ENCODE measurements at places on chromosomes 3 and 15.

- peak; percentile 13 for DNase-seq
Measured at GRCh38 chr15:89654847-89655805, at the start of gene KIF7. KIF7 (minus strand) TSS chr15:89655467; CDS start chr15:89652930, 2,537 bp downstream.

GRCh38 chr3:114551770-114552526, 258.1 kb downstream of the TIGIT start:
- peak; percentile 27 for DNase-seq

DNA sequence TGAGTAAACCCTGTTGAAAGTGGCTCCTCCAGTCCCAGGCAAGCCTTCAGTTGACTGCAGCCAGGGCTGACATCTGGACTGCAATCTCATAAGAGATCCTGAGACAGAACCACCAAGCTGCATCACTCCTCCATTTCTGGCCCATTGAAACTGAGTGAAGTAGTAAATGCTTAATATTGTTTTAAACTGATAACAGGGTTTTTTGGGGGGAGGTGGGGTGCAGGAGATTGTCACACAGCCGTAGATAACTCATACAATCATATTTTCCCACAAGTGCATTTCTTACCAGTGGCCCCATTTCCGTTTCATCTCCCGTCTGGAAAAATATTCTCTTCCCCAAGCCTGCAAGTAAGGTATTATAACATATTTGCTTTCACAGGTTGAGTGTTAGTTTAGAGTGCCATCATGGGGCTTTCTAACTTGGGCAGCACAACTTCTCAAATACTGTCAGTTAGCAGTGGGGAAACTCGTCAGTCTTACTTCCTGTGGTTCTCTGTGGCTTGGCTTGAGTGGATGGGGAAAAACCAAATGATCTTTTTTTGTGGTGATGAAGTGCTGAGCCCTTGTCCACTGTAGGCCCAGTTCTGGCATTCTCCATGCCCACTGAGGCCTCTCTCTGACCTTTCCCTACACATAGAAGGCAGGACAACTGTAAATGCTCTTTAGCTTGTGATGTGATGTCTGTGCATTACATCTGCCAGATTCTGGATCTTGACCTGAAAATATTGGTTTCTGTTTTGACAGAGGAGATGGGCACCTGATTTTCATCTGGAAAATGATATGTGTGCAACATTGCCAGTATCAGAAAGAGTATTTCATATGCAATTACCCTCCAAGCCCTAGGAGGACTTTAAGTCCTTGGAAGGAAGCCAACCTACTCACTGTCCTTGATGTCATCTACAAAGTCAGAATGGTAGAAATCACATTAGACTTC, 90.1 kb upstream of the BHLHE40 start:
- DNase-seq = no peak

- peak; percentile 81 for DNase-seq
Measured at GRCh38 chr3:138673641-138674530, 65.3 kb downstream of the FAIM start.

GRCh38 chr3:8777201-8777977, 8.0 kb upstream of the OXTR start:
- no peak for DNase-seq

GRCh38 chr3:4517643-4518311, 24.6 kb downstream of the ITPR1 start:
- no peak for DNase-seq

DNA sequence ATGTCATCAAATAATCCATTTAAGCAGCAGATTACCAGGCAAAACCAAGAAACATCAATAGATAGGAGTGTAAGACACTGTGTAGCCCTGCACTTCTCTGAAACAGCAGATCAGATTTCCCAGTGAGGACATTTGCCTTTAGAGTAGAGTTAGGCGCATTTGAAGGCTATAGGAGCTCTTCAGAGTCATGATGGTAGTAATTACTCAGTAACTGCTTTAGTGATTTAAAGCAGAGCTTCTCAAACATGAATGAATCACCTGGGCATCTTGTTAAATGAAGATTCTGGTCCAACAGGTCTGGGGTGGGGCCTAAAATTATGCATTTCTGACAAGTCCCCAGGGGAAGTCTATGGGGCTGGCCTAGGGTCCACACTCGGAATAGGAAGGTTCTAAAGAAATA, 36.9 kb downstream of the THRB start:
- DNase-seq = no peak

DNA sequence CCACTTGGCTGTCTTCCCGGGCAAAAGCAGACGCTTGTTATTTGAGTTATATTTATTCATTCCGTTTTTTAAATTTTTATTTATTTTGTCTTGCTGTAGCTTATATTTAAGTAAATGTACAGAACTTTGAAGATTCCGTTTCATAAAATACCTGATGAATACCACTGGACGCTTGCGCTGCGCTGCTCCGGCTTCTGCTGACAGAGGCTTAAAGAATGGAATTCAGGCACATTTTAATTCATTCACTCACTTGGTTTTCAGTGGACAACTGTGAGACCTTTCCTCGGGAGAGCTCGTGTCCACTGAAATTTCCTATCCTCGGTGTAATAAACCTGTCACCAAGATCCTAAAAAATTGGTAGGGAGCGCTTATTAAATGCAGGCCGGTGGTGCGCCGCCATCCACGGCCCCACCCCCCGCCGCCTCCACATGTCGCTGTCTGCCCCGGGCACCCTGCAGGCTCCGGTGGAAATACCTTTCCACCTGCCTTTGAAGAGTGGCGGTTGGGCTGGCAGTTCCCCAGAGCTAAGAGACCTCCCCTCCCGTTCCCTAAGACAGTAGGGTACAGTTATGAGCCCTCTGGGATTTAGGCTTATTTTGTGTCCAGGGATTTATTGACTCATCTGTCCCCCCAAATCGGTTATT, 62.5 kb upstream of the UBE2E1 start:
- no peak for DNase-seq

DNA sequence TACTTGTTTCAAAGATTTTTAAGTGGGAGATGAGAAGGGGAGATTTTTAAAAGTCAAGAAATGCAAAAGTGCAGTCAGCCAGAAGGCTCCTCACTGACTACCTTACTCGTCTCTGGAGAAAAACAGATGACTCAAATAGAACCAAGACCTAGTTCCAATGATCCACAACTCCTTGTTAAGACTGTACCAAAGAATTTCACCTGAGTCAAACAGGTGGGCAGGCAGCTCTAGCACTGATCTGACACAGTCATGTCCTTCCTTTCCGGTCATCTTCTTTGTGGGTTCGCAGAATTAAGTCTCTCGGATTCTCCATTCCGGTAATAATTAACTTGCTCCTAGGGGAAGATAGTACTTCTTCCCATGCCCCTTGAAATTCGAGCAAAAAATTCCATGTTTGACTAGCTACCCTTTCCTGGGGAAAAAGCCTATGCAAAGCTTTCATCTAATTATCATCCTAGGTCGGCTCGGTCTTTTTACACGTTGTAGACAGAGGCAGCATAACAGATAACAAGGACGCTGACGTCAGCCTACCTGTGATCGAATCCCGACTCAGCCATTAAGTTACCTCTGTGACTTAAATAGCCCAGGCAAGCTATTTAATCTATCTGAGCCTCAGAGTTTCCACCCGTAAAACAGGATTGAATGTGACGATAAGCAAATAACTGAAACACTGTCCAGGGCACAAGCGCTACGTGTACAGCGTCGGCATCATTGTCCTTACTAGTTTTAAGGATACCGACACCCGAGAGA, 758 bp downstream of the SELENOK start:
- DNase-seq = no peak

DNA sequence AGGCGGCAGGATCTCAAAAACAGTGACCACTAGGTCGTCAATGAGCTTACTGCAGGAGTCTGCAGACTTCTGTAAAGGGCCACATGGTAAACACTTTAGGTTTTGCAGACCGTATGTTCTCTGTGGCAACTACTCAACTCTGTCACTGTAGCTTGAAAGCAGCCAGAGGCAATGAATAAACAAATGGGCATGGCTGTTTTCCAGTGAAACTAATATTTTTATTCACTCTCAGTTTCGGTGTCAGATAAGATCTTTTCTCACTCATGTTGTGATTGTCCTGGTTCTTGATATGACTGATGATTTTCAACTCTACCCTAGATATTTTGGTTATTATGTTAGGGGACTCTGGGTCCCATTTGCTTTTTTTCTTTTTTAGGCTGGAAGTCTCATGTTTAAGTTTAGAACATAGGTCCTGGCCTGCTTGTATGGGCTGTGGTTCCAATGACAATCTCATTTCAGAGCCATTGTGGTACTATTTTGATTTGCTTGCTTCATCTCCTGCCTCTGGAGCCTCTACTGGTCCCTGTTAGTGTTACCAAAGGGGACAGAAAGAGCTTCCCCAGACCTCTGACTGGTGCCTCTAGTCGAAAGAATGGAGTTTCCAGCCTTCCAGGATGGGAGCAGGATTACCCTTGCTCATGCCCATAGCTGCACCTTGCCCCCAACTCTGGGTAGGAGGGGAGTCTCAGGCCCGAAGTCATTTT, 222.0 kb downstream of the STT3B start:
- no peak for DNase-seq

DNA sequence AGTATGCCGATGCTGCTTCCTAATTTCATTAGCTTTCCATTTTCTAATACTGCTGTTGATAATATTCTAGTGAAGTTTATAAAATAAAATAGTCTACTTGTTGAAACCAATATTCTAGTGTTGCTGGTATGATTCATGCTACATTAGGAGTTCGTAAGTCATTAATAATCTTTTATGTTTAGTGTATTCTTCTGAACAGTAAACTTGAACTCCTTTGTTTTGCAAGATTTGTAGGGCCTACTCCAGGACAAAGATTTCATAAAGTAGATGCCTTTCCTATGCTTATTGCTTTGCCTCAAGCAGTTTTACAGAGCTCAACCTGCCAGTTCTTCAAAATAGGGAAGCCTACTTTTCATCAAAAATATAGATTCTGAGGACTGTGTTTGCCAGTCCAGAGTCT, 111.5 kb downstream of the RSRC1 start:
- DNase-seq = no peak

DNA sequence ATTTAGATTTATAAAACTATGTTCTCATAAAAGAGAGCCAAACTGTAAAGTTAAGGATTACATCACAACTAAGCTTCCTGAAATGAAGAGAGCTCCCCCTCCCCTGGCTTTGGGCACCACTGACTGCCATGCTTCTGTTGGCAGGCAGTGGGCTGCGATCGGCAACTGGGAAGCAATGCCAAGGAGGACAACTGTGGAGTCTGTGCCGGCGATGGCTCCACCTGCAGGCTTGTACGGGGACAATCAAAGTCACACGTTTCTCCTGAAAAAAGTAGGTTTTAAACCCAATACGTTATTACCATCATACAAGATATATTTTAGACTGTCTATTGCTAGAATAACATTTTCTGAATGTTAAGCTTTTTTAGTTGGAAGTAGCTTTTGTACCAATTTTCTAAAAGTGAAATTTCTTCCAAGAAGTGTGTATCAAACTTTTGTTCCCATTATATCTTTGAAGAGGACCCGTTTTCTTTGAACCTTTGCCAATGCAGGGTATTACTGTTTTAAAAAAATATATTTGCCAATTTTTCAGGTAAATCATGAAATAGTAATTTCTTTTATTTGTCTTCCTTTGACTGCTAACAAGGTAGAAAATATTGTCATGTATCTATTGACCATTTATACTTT, 184.1 kb downstream of the ADAMTSL3 start:
- DNase-seq = no peak

- no peak for DNase-seq
Measured at GRCh38 chr15:99296386-99296785, 45.1 kb downstream of the LRRC28 start.

GRCh38 chr3:9976721-9977709, 9.6 kb downstream of the EMC3 start:
- DNase-seq = peak; percentile 89

- peak; percentile 9 for DNase-seq
Measured at GRCh38 chr3:191066669-191067068, 132.4 kb upstream of the OSTN start.

DNA sequence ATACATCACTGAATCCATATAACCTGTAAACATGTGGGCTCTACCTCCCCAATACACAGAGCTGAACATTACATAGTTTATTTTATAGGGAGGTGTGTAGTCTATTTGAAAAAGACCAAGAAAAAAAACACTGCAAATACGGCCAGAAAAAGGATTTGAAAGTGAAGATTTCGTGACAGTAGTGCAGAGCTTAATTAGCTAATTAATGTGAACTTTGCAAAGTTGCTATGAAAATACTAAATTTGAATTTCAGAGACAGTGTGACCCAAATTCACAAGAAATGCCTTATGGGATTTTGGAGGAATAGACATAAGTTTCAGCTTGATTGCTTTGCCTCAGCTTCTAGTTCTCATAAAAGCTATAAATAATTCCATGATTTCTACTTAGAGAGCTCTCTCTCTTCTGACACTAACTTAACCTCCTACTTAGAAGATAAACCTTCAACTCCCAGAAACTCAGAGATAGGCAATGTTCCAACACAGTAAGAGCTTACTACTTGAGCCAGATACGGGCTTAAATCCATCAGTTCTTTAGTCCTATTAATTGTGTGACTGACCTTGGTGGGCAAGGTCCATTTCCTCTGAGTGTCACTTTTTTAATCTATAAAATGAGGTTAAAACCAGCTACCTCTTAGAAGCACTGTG, 87.3 kb upstream of the THBS1 start:
- DNase-seq = no peak

GRCh38 chr15:40420793-40421192, 15.2 kb downstream of the IVD start:
- DNase-seq = no peak

- no peak for DNase-seq
Measured at GRCh38 chr3:177321819-177322218, 124.5 kb upstream of the TBL1XR1 start.

GRCh38 chr3:66602237-66602636, 101.4 kb upstream of the LRIG1 start:
- no peak for DNase-seq

DNA sequence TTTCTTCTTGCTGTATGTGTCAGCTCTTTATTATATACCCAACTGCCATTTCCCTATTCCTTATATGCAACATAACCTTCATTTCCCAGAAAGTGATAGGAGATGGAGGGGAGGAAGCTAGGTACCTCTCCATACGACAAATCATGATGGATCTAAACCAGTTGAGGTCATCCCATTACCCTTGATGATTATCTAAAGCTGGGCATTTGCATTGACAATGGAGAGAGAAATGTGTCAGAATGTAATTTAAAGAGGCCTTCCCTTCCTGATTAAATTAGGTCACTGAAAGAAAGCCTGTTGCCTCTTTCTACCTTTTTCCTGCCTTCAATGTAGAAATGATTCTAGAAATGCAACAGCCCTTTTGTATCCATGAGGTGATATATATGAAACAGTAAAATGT, 81.9 kb downstream of the SUCNR1 start:
- no peak for DNase-seq

- peak; percentile 1 for DNase-seq
Measured at GRCh38 chr15:49495993-49496753, 73.1 kb downstream of the FGF7 start.

GRCh38 chr3:126784254-126784653, 80.2 kb downstream of the CHCHD6 start:
- DNase-seq = no peak

- DNase-seq = peak; percentile 63
Measured at GRCh38 chr3:123521179-123521969, 63.5 kb downstream of the HACD2 start.

- no peak for DNase-seq
Measured at GRCh38 chr3:109316162-109316730, at the start of gene DPPA2. DPPA2 (minus strand) TSS chr3:109316517; CDS start chr3:109314542, 1,975 bp downstream.
